ENCODE measurements at places on chromosomes 1 and 21.

DNA sequence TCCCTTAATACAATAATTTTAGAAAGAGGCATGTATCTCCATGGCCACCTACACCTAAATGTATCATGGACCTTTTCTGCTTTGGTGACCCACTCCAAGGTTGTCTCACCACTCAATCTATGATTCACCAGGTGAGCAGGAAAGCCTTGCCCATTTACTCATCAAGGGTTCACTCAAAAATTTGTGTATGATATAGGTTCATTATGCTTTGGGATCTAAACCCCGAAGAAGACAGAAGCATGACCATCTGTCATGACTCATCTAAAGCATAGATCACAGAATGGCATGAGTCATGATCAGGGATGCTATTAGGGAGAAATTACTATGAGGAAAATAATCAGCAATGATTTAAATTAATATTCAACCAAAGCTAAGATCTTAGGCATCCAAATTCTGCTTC lies 38.5 kb downstream of the PYHIN1 start:
- DNase-seq, result peak; percentile 56

DNA sequence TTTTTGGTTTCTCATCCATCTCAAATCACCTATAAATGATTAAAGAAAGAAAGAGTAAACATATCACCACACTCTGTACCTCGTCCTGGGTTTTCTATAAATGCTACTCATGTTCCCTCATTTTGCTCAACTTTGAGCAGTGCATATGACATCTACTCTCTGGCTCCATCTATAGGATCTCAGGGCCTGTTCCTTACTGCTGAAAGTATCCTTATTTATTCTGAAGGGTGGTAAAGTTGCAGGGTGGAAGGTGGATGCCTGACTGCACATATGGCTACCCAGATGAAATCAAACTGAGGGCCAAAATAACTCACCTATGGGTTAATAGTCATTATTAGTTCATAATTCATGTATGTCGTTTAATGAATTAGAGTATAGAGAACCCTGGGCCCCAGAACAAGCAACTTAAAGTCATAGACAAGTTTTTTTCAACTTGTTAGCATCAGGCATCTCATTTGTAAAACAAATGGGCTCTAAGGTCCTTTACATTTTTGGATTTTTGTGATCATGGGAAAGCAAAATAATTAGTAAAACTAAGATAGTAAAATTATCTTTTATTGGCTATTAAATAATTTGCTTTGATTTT lies 46.5 kb downstream of the NCF2 start:
- DNase-seq, result peak; percentile 56

- no peak for DNase-seq
These were observed 8.8 kb downstream of the BARHL2 start for GRCh38 chr1:90708236-90708786.

DNA sequence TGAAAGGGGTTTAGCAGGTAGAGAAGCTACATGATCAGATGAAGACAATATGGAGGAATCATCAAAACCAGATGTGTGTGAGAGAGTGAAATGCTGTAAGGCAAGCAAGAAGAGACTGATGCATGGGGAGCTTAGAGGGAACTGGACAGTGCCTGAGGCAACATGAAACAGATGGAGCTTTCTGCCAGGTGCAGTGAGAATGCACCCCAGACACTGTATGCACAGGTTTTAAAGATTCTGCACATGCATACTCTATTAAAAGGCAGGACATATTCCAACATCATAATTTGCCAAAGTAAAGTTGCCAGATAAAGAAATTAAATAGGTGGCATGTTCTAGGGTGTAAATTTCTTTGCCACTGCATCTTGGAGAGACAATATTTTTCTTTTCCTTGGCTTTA lies 200.1 kb downstream of the AMY1C start:
- no peak for DNase-seq

- DNase-seq, result no peak
These were observed 136.6 kb upstream of the ZNF648 start for GRCh38 chr1:182198006-182198605.

DNA sequence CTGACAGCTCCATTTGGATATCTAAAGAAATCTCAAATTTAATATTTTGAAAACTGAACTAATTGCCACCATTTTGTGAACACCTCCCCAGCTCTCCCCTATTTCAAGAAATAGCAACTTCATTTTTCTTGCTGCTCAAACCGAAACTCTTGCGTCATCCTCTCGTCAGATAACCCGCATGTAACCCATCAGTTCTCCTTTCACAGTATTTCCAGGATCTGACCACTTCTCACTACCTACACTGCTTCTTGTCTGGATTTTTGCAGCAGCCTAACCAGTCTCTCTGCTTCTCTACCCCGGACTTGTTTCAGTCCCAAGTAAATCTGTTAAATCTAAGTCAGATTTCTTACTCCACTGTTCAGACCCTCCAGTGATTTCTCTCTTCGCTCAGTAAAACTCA lies 75.6 kb downstream of the MTR start:
- no peak for DNase-seq

DNA sequence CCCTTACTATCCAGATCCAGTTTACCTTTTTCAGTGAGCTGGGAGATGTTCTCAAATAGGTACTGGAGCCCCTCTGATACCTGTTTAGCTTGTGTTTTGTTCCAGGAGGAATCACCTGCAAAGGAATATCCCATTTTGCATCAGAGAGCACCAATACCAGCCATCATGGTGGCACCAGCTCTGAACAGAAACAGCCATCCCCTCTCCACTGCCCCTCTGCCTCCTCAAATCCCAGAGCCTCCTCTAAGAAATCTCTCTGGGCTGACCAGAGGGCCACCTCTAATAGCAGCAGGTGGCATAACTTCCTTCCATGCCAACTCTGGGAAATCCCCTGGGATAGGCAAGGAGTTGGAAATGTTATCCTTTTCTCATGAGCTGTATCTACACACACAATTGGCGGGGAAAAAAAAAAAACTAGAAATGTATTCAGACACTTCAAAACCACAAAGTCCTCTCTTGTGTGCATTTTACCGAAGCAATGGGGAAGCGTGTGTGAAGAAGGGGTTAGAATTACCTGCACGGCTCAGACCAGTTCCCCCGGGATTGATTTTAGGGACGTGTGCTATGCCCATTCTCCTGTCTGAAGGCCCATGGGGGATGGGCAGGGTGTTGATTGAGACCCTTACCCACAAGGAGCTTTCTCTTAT lies 2.4 kb downstream of the PGLYRP4 start:
- DNase-seq, result no peak

GRCh38 chr1:17485281-17485680 lies 45.8 kb upstream of the RCC2 start:
- DNase-seq, result no peak

GRCh38 chr1:59238333-59238934 lies 58.5 kb upstream of the FGGY start:
- DNase-seq, result no peak

DNA sequence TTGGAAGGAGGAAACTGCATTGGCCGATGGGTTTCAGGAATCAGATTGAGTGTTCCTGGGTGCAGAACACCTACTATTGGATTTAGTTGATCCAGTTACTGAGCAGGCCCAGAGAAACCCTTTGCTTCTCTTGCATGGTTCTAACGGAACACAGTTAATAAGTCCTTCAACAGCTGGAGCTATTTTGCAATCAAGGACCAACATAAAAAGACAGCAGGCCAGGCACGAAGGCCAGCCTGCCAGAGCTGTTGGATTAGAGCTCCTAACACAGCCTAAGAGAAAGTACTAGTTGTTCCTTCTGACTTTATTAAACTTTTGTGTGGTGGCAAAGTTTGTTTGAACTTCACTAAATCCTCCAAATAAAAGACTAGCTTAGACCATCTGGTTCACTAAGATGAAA lies 148.0 kb upstream of the LMO4 start:
- no peak for DNase-seq
